ENCODE measurements at places on chromosomes 2 and 18.

- DNase-seq = no peak
Measured at GRCh38 chr18:71433373-71433772, 1110.8 kb downstream of the CBLN2 start.

GRCh38 chr2:30398084-30398873, 48.8 kb upstream of the LCLAT1 start:
- no peak for DNase-seq

DNA sequence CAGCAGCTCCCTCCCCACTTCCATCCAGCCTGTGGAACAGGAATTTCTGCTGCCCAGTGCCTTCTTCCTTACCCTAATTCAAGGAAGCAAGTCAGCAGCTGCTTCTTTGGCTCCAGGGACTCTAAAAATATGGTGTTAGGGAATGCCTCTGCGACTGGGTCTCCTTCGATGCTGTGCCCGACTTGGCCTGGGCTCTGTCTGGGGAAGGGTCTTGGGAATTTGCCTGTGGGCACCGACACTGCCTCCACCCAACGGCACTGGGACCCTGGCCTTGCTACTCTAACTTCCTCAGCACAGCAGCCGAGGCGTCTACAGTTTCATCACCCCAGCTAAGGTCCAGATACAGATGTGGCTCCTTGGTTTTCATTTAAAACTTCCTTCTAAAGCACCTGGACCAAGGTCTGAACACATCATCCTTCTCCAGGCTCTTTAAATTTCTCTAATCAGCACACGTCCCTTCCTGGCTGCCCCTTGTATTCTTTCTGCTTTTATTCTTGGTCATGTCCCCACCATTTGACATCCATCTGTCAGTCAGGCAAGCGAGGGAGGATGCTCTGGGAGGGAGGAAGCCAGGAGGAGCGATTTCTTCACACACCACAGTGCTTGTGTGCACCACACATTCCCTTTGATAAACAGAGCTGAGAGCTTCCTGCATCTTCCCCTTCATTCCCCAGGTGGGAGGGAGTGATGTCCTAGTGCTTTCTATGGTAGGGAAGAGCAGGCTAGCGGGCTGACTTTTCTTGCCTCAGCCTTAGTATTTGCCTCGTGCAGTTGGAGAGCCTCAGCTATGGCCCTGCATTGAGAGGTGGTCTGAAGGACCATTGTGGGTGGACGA, 6.8 kb downstream of the LBH start:
- no peak for DNase-seq

DNA sequence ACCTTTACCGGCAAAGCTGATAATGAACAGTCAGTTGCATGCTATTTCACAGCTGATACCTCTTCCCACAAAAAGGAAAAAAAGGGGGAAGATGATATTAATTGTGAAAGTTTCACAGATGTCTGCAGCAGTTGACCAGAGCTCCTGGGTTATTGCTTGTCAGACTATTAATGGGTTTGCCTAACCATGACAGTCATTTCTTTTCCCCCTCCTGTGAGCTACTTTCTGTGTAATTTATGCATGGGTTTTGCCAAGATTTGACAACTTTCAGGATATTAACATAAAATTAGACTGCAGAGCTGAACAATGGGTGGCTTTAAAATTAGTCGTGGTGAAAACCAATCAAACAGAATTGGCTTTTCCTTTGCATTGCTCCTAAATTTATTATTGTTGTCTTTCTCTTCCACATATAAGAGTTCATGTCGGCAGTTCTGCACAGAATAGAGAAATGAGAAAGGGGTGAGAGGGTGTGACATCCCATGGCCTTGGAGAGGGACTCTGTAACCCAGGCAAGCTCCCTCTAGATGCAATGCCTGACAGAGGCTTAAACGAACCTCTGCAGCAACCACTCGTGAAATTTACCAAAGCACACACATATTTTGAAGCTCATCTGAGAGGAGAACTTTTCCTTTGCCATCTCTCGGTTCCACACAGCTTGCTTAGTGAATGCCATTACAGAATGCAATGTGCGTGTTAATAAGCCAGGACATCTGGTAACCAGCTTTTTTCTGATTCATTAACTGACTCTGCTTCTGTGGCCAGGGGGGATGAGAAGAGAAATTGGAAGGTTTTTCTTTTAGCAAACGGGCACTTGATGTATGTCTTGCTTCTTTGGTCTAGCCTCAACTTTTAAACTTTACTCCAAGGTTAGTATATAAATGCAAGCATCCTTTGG, 82.2 kb upstream of the ITGA4 start:
- DNase-seq = no peak

GRCh38 chr2:120012363-120012762, 514 bp upstream of the EPB41L5 start:
- DNase-seq = no peak

DNA sequence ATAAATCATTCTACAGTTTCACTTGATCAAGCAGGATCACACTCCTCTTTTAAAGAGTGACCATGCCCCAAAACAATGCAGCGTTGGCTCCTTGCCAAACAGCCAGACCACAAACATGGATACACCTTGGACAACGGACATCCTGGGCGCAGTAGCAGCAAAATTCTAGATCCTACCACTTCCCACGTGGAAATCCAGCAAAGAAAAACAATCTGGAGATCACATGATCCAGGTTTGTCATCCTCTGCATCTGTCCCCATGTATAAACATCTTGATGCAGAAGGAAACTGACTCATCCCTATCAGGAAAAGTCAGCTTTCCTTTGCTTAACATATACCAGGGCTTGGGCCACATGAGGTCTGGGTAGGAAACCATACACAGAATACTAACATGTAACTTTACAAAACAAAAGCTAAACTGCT, 53.1 kb downstream of the ZNF521 start:
- no peak for DNase-seq

DNA sequence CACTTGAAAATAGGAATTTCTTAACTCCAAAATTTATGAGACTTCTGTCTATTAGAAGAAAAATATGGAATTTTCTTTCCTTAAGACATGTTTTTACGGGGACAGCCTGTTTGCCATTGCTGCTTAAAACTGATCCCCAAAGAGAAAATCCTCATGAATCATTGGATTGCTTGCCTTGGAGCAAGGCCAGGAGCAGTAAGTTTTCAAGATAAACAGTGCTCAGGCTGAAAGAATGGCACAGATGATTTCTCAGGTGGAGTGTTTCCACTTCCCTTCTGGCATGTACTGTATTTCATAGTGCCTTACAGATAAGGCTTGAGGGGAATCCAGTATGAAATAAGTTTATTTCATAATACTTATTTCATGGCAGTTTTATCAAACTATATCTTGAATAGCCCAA, 74.3 kb upstream of the MMADHC start:
- DNase-seq = no peak

DNA sequence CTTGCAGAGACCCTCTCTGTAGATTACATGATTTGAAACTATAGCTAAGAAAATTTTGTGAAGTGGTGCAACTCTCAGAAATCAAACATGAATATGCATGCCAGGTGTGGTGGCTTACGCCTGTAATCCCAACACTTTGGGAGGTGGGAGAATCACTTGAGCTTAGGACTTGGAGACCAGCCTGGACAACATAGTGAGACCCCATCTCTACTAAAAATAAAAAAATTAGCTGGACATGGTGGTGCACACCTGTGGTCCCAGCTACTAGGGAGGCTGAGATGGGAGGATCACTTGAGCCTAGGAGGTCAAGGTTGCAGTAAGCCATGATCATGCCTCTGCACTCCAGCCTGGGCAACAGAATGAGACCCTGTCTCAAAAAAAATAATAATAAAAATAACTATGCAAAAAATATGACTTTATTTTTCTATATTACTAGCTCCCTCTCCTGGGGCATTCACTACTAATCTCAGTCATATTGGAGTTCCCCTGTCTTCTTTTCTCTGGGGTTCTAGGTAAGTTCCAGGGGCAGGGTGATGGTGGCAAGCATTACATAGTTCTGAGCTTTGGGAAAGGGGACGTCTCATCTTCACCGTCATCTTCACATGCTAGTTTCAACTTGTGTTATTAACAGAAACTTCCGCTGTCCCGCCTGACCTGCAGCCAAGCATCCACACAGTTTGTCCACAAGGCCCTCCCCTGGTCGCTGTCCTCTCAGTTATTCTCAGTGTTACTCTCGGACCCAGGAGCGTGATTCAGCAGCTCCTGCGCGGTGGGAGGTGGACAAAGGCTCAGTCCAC, 96.8 kb upstream of the MBOAT2 start:
- DNase-seq = no peak

DNA sequence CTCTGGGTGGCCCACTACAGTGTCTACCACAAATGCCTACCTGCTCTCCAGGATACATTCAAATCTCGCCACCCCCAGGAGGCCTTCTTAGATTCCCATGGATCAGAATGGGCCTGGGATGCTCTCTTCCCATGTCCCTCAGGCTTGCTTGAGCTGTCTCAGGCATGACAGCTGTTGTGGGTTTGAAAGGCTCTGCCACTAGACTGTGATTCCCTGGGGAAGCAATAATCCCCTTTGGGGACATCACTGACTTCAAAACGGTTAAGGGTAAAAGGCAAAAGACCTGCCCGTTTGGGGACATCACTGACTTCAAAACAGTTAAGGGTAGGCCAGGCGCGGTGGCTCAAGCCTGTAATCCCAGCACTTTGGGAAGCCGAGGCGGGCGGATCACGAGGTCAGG, 35.8 kb upstream of the ZNF516 start:
- no peak for DNase-seq

- DNase-seq = no peak
Measured at GRCh38 chr2:206764673-206765241, 371 bp downstream of the MDH1B start.

- no peak for DNase-seq
Measured at GRCh38 chr2:167924556-167924955, 322.8 kb downstream of the STK39 start.

DNA sequence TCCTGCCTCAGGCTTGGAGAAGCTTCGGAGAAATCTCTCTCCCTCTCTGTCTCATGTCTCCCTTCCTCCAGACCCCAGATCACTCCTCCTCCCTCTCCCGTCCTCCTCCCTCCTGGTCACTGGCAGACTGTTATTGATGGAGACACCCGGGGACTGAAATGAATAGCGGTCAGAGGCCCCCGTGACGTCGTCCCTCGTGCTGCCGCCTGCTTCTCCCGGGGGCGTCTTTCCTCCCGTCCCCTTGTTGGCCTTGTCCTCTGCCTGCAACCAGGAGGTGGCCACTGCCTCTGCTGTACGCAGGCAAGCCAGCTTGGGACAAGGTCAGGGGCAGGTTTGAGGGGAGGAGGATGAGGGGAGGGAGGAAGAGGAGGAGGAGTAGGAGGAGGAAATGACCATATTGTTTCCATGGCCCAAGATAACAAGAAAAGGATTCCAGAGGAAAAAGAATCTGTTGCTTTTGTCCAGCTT, 78.2 kb downstream of the CELF4 start:
- no peak for DNase-seq

DNA sequence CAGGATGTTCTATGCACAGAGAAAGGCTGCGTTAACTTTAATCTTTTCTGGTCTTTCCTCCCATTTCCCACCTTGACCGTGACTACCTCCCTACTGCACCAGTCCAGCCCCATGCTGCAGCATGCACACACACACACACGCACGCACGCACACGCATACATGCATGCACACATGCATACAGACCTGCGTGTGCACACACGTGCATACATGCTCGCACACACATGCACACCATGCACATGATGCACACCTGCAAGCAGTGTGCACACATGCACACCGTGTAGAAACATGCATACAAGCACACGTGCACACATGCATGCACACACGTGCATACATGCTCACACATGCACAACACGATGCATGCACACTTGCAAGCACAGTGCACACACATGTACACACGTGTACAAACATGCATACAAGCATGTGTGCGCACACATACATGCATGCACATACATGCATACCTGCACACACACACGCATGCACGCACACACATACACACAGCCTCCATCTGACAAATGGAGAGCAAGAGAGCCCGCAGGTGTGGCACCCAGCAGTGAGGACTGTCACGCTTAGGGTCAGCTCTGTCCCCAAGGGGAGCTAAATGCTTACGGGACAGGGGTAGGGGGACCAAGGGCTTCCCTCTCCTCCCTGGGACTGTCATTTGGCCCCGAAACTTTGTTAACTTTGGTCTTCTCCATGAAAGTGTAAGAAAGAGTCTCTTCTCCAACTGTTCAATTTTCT, 18.2 kb downstream of the SNORC start:
- no peak for DNase-seq

GRCh38 chr18:49481317-49481716, 5.7 kb downstream of the C18orf32 start:
- DNase-seq = no peak

GRCh38 chr2:148876202-148876594, 1.2 kb downstream of the KIF5C start:
- no peak for DNase-seq

- no peak for DNase-seq
Measured at GRCh38 chr2:239619369-239619768, 218.5 kb upstream of the HDAC4 start.

- no peak for DNase-seq
Measured at GRCh38 chr2:41344529-41344928, 703.3 kb upstream of the PKDCC start.

DNA sequence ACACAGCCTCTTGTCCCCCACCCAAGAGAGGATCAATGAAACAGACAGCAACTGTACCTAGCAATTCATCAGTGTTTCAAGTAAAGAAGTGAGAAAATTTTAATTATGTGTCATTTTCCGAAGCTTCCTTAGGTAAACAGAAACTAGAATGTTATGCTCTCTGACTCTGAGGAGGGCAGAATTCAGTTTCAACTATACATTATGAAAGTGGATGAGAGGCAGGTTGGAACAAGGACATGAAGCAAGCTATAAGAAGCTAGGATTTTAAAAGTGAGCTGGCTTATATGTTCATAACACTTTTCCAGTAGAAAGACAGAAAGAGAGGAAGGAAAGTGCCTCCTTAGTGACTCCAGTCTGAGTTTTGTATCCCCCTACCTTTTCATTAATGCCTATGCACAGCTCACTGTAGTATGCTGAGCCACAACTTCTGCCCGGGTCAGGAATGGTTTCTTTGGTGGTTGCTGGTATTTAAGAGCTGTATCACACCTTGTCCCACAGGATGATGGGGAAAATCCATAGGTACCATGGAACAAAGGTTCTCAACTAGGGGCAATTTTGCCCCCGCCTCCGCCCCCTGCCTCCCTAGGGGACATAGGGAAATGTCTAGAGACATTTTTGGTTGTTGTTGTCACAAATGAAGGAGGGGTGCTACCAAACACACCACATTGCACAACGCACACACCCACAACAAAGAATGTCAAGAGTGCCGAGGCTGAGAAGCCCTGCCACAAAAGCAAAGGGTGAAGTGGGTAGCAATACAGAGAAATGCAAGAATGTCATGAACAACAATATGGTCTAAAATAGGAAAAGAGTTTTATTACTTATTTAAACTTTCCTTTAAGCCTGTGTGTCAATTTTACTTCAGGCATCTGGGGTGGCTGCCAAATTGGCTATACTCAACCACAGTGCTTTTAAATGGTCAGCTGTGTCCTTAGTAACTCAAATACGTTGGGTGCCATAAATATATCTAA, 161.0 kb upstream of the ZFP36L2 start:
- peak; percentile 74 for DNase-seq

- DNase-seq = no peak
Measured at GRCh38 chr2:241069821-241070281, 32.2 kb downstream of the MTERF4 start.

DNA sequence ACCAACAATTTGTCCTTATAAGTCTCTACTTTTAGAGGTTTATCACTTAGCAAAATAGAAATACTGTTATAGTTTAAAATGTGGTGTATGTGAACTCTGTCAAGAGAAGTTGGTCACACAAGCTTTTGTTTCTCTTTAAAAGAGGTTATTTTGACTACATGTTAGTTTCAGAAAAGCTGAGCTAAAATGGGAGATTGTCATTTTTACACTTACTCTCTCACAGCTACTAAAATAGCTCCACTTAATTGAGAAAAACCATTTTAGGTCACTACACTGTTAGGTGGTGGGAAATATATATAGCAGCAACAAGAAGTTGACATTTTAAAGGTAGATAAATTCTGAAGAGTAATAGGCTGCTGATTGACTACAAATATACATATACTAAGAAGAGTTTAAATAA, 161.5 kb upstream of the KCNJ3 start:
- no peak for DNase-seq
